ENCODE measurements at places on chromosomes 13 and 19.

DNA sequence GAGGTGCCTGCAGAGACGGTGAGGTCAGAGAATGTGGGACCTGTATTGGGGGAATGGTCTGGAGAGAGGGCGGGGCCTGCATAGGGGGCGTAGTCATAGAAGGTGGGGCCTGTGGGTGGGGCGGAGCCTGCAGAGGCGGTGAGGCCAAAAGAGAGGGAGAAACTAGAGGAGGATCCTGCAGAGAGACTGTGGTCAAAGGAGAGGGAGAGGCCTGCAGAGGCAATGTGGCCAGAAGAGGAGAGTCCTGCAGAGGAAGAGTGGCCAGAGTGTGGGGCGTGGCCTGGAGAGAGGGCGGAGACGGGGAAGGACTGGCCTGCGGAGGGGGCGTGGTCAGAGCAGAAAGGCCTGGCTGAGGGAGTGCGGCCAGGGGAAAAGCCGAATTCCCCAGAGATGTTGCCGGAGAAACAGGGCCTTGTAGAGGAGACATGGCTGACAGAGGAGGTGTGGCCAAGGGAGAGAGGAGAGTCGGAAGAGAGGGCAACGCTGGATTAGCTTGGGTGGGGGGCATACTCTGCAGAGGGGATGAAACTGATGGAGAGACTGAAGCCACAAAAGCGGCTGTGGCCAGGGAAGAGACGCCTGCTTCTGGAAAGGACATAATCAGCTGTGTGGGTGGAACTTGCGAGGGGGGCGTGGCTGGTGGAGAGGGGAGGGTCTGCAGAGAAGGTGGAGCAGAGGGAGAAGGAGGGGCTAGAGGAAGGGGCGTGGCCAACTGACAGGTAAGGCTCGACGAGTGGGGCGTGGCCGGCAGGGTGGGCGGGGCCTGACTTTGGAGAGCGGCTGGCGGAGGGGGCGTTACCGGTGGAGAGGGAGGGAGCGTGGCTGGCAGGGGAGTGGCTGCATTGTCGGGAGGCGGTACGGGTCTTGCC lies 2.5 kb downstream of the PRR36 start:
- DNase-seq: peak; percentile 88

- no peak for DNase-seq
Measured at GRCh38 chr19:17863520-17864182, 3.9 kb downstream of the RPL18A start.

GRCh38 chr13:90709319-90709718 lies 638.2 kb upstream of the MIR17HG start:
- no peak for DNase-seq

DNA sequence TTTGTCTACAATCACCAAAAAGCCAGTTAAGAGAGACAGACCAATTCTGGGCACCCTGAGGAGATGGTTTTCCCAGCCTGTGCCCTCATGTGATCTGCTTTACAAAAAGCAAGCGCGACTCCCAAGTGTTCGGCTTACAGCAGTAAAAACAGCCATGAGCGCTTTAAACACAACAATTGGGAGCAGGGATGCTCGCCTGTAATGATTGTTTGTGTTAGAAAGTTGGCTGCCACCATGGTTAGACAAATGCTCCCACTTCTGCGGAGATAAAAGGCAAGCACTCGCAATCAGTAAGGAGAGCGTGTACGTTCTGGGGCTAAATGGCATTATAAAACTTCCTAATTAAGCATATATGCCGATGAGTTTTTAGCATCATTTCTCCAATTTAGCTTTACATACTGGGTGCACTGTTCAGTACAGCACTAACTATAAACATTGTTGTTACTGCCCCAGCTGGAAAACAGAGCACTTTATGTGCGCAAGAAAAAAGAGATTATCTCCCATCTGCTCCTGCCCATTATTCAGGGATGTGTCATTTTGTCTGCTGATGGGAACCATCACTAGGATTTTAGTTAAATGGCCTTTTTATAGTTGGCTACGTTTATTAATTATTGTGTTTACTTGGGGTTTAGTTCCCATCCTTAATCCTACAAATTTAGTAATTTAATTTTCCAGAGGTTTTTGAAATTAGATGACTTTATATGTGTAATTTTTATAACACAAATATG lies 309.3 kb upstream of the MAB21L1 start:
- no peak for DNase-seq

GRCh38 chr19:2385053-2385721 lies 25.1 kb downstream of the TMPRSS9 start:
- peak; percentile 54 for DNase-seq

DNA sequence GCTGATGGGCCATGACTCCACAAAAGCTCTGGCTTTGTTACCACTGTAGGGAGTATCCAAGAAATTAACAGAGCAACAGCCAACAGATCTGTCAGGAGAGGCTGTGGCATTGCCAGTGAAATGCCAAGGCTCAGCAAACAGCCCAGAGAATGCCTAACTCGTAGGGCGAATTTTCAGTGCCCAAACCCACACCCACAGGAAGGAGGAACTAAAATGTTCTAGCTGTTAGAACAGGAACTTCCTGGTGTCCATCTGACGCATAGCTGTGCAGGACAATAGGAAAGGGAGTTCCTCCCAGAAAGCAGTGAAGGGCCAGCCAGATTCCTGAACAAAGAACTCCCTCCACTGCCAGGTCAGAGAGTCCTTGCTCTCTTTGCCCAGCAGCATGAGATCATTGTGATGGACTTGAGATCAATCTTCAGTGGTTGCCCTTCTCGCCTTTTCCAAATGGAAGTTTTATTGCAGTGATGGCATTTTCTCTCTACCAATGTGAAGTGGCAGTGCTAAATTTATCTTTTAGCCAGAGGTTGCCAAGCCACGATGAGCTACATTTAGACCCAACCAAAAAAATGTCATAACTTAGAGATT lies 224.2 kb upstream of the STARD13 start:
- no peak for DNase-seq

GRCh38 chr13:24605923-24606372 lies 74.3 kb upstream of the ATP12A start:
- no peak for DNase-seq

DNA sequence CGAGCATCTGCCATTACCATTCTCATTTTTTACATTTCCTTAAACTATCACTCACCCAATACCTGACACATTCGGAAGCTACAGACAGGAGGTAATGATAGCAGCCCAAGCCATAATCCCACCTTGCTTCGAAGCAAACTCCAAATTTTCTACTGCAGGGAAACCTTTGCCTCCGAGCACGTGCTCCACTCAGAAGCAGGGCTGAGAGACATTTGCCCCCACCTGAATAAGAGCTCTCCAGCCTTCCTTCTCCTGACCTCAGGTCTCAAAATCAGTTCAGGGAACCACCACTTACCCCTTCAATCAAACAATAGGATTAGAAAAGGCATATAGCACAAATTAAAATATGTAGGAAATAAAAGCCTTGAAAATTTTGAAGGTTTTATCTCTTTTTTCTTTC lies 2.3 kb upstream of the DACH1 start:
- DNase-seq: no peak

DNA sequence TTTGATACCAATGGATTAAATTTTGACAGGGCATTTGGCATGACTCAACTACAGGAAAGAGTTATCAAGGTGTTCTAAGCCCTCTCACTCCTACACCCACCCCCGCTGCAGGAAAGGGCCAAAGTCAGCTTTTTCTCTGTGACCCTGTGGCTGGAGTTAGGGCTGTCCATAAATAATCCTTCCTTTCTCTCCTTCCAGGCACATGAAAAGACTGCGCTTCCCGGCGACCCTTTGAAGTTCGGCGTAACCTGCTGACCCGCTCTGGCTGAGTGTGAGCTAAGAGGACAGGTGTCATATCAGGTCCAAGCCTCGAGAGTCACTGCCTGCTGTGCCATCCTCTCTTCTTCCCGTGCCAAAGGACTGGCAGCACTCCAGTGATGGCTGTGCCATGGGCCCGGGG lies 25.6 kb downstream of the ZNF114 start:
- no peak for DNase-seq

DNA sequence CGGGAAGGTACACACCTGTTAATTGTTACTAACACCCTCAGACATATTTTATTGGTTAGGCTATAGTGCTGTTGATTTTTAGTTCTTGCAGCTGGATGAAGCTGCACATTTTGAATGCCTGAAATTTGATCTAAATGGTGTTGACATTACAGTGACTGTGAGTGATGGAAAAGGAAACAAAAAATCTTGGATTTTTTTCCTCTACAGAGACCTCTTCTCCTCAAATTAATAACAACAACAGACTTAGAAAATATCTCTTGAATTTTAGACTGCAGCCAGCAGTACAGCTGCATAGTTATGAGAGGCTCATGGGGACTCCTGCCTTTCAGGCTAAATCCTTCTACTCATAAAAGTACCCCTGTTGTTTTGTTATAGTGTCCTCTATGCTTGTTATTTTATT lies 500.5 kb upstream of the SPRY2 start:
- DNase-seq: no peak

GRCh38 chr13:62046512-62046911 lies 630.9 kb upstream of the PCDH20 start:
- DNase-seq: no peak

- no peak for DNase-seq
Measured at GRCh38 chr13:48678316-48678715, 24.6 kb downstream of the CYSLTR2 start.

GRCh38 chr13:29740961-29741360 lies 109.5 kb downstream of the UBL3 start:
- no peak for DNase-seq

- no peak for DNase-seq
Measured at GRCh38 chr19:31641591-31641990, 292.4 kb upstream of the TSHZ3 start.

DNA sequence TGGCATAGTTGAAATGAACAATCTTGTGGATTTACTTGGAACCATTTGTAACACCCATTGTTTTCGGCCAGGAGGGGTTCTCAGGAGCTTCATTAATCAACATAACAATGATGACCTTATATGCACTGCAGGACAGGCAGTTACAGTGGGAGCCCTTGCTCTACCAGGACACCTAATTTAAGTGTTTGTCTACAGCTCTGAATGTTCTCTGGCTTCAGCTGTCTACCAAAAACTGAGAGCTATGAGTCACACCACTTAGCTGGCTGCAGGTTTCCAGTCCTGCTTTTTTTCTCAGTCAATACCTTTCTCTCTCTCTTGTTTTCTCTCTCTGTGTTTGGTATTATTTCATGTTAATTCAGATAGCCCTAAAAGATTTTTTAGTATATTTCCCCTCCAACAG lies 105.4 kb upstream of the MBNL2 start:
- no peak for DNase-seq

GRCh38 chr19:48896191-48896720 lies 2.3 kb downstream of the TULP2 start:
- DNase-seq: no peak

DNA sequence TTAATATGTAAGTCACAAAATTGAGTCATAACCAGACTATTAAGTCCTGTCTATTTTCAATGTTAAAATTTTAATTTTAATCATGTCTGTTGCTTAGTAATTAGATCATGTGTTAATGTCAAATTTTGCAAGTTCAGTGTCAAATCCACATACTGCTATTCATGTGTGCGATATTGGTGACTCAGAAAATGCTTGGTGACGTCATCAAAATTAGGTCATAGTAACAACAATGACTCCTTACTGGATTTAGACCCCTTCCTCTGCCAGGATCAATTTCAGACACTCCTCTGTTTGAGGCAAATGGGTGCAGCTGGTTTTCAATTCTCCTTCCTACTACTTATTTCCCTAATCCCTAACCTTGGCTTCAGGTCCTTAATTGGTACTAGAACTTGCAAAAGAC lies 1394.3 kb upstream of the SLC10A2 start:
- no peak for DNase-seq

DNA sequence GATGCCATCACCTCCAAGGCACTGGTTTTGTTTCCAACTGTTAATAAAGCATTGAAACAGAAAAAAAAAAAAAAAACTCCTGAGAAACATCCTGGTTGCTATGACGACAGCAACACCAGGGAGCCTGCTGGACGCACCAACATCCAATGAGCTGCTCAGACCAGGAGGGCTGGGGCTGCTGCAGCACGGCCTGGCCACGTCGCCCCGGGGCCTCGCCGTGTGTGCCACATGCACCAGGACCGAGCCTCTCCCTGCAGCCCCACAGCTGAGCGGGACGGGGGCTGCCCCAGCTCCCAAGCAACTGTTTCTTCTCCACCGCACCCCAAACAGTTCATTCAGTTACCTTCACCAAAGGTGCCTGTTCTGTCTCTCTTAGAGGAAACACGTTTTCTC lies 54.5 kb downstream of the RASA3 start:
- DNase-seq: peak; percentile 58

- no peak for DNase-seq
Measured at GRCh38 chr19:34976611-34977010, 12.6 kb upstream of the ZNF792 start.

DNA sequence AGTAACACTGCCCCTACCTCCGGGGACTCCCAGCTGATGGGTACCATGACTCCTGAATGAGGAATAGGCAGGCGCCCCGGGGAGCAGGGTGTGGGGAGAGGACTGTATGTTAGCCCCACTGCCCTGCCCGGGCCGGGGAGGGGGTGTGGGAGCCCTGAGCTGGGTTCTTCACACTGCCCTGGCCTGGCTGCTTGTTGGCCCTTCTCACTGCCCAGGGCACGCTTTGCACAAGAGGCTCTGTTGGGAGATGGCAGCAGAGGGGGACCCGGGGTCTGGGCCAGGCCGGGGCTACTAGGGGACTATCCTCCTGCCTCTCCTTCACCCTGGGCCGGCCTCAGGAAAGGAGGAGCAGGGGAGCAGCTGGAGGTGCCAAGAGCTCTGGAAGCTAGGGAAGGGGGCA lies 19.3 kb upstream of the KCTD15 start:
- DNase-seq: no peak

GRCh38 chr19:57357406-57357805 lies 5.9 kb upstream of the TRAPPC2B start:
- DNase-seq: no peak

- DNase-seq: no peak
Measured at GRCh38 chr19:40717880-40718773, 1.2 kb downstream of the ITPKC start.

DNA sequence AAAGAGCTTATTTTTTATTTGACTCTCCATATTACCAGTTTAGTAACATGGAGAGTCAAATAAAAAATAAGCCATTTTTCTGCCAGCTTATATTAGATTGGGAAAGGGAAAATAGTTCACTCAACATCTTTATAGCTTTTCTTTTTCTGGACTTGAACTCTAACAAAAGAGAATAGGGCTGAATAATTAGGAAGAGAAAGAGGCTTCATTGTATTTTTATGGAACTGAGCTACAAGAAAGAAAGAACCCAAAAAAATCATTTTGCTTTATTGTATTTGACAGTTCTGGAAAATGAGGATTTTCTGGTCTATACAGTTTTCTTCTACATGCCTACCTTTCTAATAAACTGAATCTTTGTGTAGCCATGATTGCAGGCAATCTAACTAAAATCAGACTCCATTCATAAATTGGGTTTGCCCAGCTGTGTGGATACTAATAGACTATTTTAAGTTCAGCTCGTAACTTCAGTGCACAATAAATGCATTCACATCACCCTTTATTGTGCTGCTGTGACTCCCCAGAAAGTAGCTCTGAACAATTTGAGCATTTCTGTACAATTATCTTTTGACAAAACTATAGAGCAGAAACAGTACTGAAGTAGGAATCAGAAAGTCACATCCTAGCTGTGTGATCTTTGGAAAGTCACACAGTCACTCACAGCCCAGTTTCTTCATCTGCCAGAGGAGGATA lies 115.3 kb downstream of the STOML3 start:
- no peak for DNase-seq

All from right forelimb (tissue), 1 donor.